ENCODE measurements at places on chromosomes 5 and 9.

GRCh38 chr9:109857336-109857735 lies 77.3 kb downstream of the PALM2AKAP2 start:
- no peak for DNase-seq

GRCh38 chr9:81772144-81772543 lies 82.8 kb upstream of the TLE1 start:
- DNase-seq: no peak

DNA sequence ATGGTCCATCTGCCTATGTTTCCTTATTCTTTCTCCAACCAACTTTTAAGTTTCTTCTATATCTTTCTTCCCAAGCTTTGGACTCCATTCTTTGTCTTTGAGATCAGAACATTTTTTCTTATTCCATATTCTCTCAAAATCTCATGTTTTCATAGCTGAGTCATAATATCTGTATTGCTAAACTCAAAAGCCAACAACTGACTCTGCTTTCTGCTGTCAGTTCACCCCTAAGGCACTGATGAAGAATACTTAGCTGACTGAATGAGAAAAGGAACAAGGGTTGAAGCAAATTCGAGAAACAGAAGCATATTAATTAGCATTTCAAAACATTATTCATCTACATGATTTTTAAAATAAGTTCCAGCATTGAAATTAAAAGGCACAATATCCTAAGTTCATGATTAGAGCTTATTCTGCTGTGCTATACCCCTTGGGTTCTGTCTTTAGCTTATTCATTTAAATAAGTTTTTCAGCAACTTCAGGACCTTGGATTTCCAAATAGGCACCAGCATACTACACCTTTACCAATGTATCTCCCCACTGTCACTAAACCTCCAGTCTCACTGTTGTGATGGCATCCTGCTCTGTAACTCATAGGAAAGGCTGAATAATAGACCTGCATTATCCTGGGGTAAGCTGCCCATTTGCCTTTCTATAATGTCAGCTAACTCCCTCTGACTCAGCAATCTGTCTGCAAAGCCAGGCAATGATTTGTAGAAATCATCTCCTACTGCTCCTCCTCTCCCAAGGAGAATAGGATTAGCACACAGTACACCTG lies 49.9 kb upstream of the C5orf46 start:
- DNase-seq: no peak

- DNase-seq: no peak
These were observed 159.5 kb downstream of the FGF18 start for GRCh38 chr5:171578829-171579491.

DNA sequence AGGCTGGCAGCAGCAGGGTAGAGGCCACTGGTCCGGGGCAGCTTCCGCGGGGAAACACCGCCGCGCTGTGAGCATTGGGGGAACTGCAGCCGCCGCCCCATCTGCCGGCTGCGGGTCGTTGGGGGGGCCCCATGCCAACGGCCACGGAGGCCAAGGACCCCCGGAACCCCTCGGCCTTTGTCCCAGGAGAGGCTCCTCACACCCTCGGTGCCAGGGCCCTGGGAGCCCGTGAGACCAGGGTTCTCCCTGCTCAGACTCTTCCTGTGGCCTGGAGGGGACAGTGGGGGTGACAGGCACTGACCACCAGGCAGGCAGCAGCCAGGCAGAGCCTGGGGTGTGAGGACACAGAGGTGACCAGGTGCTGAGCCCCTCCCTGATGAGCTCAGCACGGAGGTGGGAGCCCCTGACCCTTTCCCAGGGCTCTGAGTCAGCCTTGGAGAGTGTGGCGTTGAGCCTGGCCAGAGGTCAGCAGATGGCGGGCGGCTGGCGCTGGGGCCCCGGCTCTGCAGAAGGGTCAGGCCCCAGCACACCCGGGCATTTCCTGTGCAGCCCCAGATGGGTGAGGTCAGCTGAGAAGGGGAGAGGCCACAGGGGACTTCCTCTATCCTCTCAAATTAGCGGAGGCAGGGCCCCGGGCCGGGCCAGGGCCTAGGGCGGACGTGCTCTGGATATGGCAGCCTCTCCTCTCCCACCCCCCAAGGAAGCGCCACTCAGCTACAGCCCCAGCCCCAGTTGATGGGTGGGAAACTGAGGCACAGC lies 17.9 kb upstream of the EGFL7 start:
- DNase-seq: peak; percentile 68

GRCh38 chr5:171427318-171428167 lies 8.1 kb downstream of the FGF18 start:
- DNase-seq: no peak

DNA sequence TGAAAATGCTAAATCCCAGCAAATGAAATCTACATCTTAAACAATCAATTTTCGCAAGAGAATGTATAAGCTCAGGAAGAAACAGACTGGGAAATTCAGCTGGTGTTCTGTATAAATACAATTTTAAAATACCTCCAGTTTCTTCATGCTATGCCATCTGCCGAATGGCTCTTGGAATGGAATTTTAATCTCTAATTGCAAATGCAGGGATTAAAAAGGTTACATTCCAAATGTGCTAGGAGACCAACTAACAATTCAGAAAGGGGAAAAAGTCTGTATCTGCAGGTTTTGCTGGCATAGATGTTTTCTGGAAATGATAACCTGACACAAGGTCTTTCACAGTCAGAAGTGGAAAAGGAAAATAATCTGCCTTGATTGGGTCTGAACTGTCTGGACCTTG lies 379.7 kb downstream of the MAT2B start:
- no peak for DNase-seq

- no peak for DNase-seq
These were observed 138.8 kb downstream of the ROR2 start for GRCh38 chr9:91811024-91811909.

DNA sequence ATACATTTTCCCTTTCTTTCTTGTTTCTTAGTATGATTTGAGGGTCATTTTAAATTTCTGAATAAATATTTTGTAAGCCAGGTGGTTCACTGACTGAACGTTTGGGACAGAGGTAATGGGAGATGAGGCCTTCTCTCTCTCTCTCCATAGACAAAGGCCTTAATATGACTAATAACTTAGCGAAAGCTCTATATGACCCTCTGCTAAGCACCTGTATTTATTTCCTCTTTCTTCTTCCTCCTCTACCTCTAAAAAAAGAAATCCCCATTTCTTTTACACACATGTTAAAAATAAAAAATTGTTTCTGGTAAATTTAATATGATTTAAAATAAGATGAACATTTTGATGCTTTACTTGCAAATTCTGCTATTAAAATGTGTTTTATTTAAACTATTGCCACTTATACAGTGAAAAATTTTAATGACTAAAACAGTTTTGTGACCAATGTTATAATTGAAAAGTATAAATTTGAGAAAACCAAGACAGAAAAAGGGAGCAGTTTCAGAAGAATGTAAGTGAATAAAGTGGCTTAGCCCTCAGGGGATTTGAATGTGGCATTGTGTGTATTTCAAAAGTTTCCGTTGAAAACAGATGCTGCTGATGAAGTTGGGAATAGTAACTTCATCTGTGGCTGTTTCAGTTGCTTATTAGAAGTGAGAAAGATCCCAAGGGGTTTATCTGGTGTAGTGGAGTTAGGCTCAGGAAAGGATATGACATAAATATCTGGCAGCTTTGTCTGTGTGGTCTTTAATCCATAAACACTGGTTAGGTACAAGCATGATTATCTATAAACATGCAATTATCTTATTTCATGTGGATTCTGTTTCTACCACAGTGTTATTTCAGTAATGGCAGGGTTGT lies 128.6 kb upstream of the GRHPR start:
- DNase-seq: no peak

DNA sequence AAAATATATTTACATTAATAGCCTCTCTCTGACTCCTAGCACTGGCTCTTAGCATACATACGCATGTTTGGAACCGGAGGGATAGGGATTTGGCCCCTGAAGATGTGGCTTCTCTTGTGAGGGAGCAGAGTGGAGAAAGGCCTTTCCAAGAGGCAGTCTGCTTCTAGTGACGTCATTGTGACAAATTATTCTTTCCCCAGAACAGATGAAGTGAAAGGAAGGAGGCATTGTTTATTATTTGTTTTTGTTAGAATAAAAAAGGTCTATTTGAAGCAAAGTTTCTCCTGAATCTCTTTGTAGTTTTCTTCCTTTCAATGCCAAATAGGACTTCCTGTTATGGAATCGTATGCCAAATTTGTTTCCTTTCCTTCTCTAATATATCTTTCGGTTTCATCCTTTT lies 361.6 kb downstream of the ICE1 start:
- no peak for DNase-seq

DNA sequence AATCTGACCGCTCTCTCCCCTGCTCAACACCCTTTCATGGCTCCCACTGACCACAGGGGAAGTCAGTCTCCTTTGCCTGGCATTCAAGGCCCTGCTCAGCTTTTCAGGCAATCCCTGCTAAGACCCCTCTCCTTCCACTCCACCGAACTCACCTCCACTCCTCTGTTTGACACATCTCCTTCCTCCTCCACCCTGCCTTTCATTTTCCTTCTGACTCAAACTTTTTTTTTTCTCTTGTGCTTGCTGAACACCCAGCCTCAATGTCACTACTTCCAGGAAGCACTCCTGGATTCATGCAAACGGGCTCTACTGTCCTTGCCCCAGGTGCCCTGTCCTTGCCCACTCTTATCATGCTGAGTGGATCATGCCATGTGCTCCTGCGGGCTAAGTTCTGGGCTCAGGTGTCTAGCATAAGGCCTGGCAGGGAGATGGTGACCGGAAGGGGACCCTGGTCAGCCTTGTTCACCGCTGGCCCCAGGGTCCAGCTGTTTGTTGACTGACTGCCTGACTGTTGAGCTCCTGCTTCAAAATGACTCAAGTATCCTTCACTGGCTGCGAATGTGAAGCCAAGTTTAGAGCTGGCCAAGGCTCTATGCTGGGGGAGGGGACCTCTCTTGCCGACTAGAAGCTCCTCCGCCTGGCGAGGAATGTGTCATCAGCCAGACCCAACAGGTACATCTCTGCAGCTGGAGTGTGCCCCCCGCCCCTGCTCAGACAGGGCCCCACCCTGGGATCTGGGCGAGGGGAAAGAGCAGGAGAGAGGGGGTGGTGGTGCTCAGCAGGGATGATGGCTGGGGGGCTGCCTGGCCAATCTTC lies 6.2 kb downstream of the NR5A1 start:
- DNase-seq: no peak

GRCh38 chr5:10364186-10364689 lies 10.7 kb downstream of the MARCHF6 start:
- no peak for DNase-seq

DNA sequence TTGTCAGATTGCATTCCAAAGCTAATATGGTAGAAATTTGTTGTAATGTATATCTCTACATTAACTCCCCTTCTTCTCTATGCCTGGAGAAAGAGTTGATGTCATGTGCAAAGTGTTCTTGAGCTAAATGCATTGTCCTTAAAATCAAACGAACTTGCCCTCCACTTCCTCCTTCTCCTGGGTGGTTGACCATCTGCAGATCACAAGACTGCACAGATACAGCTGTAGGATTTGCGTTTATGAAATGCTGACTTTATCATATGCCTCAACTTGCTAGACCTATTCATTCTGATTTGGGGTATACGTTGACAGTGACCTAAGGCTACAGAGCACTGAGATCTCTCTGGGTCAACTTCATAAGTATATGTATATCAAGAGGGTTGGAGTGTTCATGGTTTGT lies 8.3 kb downstream of the TRIM32 start:
- no peak for DNase-seq

DNA sequence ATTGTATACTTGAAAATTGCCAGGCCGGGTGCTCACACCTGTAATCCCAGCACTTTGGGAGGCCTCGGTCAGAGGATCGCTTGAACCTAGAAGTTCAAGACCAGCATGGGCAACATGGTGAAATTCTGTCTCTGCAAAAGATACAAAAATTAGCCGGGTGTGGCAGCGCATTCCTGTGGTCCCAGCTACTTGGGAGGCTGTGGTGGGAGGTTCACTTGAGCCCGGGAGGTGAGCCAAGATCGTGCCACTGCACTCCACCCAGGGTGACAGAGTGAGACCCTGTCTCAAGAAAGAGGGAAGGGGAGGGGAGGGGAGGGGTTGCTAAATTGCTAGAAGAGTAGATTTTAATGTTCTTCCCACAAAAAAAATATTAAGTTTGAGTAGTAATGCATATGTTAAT lies 53.2 kb downstream of the FNBP1 start:
- DNase-seq: no peak

GRCh38 chr5:133806847-133807246 lies 161.6 kb downstream of the C5orf15 start:
- no peak for DNase-seq

- peak; percentile 7 for DNase-seq
These were observed 50.7 kb upstream of the VLDLR start for GRCh38 chr9:2570615-2571479.

DNA sequence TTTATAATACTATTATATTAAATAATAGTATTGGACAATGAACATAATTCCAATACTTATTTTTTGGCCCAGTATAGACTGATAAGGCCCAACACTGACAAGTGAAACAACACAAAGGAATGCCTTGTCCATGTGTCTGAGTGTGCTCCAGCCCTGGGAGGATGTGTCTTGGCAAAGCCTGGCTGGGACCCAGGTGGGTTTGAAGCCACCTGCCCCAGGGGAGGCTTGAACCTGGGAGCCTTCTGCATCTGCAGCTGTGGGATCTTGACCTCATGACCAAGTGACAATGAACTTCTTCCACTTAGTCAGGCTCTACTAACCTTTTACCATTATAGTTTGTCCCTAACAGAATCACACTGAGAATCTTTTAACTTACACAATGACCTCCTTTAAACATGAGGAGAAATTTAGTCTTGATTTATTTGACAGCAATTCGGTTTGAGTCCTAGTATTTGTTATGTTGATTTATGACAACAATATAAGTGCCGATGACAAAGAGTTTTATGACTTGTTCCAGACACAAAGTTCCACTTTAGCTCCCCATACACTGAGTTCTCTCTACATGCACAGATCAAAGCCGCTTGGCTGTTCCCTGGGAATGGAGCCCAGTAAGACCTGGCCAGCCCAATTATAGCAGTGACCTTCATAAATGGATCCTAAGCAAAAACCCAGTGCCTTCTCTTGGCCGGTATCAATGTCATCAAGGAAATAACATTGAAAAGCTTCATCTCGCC lies 294.5 kb downstream of the CTNND2 start:
- DNase-seq: no peak

DNA sequence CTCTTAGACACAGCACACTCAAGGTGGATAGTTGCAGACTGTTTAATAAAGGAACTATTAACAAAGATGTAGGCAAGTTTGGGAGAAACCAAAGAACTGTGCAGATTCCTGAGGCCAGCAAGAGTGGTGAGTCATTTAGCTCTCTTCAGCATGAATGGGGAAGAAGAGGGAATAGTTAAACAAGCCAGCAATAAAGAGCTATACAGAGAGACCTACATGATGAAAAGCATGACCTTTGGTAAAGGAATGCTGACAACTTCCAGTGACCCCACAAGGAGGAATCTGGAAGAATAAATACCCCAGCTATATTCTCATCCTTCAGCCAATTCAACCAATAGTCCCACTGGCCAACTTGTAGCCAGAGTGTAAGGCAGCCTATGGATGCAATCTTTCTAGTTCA lies 706.0 kb upstream of the GRAMD2B start:
- no peak for DNase-seq

- no peak for DNase-seq
These were observed 1.4 kb upstream of the GLIS3 start for GRCh38 chr9:4301296-4301695.

DNA sequence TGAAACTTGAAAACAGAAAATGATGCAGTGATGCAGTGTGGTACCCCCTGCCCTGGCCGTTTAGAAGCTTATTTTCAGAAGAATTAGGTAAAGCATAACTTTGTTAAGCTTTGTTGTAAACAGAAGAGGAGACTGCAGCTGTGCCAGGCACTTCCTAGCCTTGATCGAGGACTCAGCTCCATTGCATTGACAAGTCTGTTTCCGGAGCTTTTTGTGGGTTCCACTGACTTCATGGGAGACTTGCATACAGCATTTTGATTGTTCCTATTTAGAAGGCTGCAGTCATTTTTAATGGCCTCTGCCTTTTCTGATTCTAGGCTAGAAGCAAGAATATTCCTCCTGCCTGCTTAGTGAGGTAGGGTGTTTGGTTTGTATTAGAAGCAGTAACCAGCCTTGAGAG lies 12.3 kb downstream of the MVB12B start:
- DNase-seq: no peak

Data from effector memory CD8-positive, alpha-beta T cell (primary cell).